Stimulated activated naive CD8-positive, alpha-beta T cell treated with anti-CD3 and anti-CD28 coated beads, Interleukin-15, amount 100 ng/mL, for 72 hours (primary cell): ENCODE measurements at places on chromosomes 13 and 19.

DNA sequence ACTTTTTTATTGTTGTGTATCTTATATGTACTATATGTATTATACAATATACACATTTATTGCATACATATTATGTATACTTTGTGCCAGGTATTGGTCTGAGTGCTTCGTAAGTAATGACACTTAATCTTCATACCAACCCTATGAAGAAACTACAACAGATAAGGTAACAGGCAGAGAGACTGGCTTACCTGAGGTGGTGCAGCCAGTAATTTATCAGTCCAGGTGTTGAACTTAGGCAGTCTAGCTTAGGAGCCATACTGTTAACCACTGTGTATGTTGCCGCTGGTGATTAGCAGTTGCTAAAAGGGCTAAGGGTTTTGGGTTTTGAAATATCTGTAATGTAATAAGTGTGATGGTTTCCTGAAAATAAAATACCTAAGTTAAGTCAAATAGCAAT is 53.6 kb upstream of the KCTD4 start:
- no peak for DNase-seq

DNA sequence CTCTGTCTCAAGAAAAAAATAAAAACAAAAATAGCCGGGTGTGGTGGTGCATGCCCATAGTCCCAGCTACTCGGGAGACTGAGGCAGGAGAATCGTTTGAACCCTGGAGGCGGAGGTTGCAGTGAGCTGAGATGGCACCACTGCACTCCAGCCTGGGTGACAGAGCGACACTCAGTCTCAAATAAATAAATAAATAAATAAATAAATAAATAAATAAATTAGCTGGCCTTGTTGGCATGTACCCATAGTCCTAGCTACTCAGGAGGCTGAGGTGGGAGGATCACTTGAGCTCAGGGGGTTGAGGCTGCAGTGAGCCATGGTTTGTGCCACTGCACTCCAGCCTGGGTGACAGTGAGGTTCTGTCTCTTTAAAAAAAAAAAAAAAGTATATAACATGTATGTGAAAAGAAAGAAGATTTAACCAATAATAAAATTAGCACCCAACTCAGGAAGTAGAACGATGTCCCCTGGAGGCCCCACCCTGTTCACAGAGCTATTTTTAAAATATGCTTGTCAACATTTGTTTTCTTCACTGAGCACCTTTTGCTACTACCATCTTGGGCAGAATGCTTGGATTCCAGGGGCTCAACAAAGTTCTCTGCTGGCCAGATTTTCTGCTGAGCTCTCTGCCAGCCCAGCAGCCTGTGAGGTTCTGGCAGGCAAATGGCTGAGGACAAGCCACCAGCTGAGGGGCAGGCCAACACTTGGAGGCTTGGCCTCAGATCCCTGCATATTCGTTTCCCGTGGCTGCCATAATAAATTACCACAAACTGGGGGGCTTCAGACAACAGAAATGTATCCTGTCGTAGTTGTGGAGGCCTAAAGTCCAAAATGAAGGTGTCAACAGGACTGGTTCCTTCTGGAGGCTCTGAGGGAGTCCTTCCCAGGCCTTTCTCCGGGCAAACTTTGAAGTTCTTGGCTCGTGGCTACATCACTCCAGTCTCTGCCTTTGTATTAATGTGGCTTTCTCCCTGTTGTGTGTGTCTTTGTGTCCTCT is 5.2 kb downstream of the SLC25A42 start:
- no peak for DNase-seq

DNA sequence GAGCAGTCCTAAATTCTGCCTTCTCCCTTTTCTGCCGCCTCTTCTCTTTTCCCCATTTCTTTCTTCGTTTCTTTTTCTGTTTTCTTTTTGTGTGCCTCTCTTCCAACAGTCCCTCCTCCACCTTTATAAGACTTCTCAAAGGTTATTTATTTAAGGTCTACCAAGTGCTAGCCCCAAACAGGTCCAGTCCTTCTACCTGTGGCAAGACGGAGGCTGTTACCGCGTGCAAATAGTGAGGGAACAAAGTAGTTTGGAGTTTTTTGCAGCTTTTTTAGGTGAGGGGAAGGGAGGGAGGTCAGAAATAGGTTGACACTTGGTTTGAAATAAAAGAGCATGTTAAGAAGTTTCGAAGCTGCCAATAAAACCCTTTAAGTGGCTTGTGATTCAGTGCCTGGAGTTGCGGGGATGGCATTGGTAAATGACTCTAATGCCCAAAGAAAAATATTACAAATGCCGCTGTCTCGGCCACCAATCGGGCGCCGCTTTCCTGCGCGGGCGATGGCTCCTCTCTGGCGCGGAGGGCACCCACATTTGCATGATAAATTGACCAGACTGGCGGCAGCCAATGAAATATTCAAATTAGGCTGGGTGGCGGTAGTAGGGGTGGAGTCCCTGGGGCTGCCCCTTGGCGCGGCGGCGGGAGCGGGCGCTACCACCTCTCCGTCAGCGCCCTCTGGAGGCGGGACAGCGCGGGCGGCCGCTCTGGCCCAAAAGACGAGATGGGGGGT is 7.5 kb upstream of the TSHZ3 start:
- DNase-seq: peak; percentile 75

DNA sequence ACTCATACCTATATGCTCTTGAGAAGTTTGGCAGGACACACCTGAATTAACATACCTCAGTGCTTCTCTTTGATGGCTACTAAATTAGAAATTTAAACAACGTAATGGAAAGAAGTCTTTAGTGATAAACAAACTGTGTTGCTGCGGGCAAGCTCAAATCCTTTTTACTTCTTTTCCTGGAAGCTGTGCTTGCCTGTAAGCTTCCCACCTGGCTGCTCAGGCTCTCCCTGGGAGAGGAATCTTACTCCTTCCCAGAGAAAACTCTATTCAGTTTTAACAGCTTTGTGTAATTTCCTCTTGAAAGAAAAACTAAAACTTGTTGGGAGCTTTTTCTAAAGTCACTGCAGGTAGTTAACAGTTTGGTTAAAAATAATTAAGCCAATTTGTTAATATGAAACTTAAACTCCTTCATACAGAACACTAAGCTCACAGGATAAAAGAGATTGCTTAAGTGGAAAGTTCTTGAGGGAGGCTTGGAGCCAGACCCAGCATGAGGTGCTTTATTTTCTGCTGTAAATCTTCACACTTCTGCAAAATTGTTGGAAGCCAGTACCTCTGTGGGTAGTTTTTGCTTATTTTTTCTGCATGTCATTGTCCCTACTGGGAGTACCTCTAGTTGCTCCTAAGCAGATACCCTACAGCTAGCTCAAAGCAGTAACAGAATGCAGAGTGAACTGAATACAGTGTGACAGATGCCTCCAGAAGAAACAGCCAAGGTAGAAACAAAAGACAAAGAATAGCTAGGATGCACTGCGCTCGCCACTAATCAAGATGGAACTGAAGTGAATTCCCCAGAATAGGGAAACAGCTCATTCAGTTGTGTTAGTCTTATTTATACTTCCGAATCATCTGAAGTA is 1253.0 kb downstream of the PCDH17 start:
- DNase-seq: no peak

DNA sequence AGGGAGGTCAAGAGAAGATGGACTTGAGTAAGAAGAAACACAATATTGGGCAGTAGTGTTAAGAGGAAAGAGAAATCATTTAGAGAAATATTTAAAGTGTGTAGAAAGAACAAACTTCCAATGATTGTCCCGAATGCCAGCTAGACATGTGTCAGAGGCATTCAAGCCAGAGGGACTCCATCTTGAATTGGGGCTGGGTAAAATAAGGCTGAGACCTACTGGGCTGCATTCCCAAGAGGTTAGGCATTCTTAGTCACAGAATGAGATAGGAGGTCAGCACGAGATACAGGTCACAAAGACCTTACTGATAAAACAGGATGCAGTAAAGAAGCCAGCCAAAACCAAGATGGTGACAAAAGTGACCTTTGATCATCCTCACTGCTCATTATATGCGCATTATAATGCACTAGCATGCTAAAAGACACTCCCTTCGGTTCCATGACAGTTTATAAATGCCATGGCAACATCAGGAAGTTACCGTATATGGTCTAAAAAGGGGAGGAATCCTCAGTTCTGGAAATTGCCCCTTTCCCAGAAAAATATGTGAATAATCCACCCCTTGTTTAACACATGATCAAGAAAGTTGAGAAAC is 127.0 kb upstream of the IPO5 start:
- DNase-seq: no peak

DNA sequence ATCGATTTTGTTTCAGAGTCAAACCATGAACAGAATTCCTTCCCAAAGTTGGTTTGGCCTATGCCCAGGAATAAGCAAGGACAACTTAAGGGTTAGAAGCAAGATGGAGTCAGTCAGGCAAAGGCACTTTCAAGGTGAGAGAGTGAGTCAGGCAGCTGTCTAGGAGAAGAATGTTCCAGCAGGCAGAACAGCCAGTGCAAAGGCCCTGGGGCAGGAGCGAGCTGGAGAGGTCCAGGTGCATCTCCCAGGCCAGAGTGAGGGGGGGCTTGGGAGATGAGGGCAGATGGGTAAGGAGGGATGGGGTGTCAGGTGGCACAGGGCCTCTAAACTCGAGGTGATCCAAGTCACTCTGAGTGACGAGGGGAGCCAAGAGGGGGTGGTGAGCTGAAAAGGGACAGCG is 9.2 kb upstream of the GRWD1 start:
- no peak for DNase-seq

- no peak for DNase-seq
These were observed 6.6 kb downstream of the TMEM272 start for GRCh38 chr13:51838240-51838846.

- DNase-seq: no peak
These were observed 98.6 kb downstream of the RBM26 start for GRCh38 chr13:79307433-79307861.

GRCh38 chr19:18440415-18440877 is 2.5 kb upstream of the ISYNA1 start:
- peak; percentile 45 for DNase-seq

DNA sequence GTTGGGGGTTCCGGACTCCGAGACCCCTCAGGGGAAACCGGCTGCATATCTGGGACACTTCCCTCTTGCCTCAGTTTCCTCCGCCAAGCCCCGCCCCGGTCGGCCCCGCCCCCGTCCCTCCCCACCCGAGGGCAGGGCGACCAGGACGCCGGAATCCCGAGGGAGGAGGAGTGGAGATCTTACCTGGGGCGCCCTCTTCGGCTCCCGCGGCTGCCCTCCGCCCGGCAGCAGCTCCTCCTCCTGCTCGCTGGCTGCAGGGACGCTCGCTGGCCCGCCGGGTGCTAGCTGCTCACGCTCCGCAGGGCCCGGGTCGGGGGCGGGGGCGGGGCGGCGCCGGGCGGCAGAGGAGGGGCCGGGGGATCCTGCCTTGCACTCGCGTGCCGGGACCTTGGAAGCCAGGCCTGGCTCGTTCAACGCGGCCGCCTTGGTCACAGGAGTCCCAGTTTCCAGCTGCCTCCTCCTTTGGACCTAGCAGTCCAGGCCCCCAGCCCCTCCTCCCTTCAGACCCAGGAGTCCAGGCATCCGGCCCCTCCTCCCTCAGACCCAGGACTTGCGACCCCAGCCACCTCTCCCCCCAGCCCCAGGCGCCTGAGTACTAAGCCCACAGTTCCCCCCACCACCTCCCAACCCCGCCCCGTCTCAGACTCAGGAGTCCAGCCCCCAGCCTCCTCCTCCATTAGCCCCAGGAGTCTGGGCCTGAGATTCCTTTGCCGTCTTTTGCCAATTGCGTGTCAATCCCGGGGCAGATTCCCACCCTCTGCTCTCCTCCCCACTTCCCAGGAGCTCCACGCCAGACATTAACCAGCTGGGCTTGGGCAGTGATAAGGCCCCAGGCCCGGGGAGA is at the start of gene NTF4:
Gene NTF4 (minus strand): TSS at position 51 of the 844 bp plus-strand sequence. CDS start 2,821 bp downstream, outside the sequence.
- DNase-seq: no peak

DNA sequence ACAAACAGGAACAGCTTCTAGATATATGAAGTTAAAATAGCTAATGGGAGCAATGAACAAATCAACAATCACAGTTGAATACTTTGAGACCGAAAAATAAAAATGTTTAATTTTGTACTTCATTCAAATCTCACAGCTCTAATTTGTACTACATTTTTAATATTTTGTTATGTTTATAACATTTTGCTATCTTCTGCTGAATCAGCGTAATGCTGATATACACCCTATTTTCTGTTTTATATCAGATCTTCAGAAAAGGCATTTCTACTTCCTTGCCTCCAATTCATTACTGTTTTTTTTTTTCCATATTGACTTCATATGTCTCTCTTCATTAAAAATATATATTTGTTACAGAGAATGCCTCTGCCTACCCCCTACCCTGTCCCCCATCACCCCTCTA is 27.9 kb upstream of the GPR183 start:
- no peak for DNase-seq

- no peak for DNase-seq
These were observed 4.3 kb downstream of the ZGLP1 start for GRCh38 chr19:10305139-10305806.

- DNase-seq: no peak
These were observed 18.5 kb downstream of the PLEKHJ1 start for GRCh38 chr19:2217591-2217990.

- no peak for DNase-seq
These were observed 137.3 kb upstream of the TMTC4 start for GRCh38 chr13:100811928-100812327.

DNA sequence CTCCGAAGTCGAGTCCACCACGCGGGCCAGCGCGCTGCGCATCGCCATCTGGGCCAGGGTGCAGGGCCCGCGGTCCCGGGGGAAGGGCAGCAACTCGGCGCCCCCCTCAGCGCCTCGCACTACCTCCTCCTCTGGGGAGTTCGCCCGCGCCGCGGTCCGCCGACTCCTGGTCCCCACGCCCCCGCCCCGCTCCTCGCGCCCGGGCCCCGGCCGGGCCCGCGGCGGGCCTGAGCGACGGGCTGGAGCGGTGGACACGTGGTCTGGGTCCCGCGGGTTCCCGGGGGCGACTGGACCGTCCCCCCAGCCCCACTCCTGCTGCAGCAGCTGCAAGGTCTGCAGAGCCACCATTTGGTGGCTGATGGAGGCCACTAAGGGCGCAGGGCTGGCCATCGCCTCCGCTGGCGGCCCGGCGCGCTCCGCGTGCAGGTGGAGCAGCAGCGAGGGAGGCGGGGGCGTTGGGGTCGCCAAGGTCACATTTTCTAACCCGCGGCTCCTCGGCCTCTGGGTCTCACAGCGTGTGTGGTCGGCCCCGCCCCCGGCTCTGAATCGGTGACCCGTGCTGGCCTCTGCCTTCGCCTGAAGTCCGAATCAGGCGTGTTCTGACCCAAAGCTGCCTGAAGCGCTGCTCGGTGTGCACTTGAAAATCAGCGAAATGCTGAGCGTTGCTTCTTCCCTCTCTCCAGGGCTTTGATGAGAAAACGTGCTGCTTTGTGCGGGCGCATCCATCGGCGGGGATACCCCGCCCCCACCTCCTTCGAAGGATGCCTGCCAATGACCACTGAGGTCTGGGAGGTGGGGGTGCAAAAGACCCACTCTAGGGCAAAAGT is at the start of gene DLEU7:
Gene DLEU7 (minus strand): TSS at position 436 of the 827 bp plus-strand sequence. CDS start 46 bp downstream, at position 390.
- DNase-seq: no peak

DNA sequence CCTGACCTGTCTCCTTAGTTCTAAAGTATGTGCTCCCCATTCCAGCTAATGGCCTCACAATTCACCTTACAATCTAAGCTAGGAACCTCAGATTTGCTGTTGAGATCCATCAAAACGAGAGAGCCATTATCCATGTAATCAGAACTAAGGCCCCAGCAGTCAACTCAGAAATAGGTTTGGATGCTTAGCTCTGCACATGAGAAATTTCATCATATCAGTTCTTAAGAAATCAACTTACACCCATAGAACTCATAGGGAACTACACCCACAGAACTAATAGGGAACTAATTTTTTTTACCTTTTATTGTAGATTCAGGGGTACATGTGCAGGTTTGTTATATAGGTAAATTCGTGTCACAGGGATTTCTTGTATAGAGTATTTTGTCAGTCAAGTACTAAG is 28.7 kb downstream of the CYSLTR2 start:
- DNase-seq: no peak
